ENCODE measurements at places on chromosomes 2 and 18. TPM values are rescaled to one million over a fixed set of nuclear protein-coding genes. Genes with fewer than 3 reads are reported as not detected.
A peak's percentile ranks its signal among the peaks of the same experiment; 100 is the strongest.

The NCKAP5 gene
- 0.79 TPM for total RNA-seq

The DSC1 gene
- 0.09 TPM for total RNA-seq

The BOLL gene
- not detected for total RNA-seq

- no peak for DNase-seq
Measured at GRCh38 chr2:233380132-233380895, 26.0 kb downstream of the DGKD start.

- no peak for DNase-seq
Measured at GRCh38 chr2:205714789-205715720, 32.8 kb downstream of the NRP2 start.

DNA sequence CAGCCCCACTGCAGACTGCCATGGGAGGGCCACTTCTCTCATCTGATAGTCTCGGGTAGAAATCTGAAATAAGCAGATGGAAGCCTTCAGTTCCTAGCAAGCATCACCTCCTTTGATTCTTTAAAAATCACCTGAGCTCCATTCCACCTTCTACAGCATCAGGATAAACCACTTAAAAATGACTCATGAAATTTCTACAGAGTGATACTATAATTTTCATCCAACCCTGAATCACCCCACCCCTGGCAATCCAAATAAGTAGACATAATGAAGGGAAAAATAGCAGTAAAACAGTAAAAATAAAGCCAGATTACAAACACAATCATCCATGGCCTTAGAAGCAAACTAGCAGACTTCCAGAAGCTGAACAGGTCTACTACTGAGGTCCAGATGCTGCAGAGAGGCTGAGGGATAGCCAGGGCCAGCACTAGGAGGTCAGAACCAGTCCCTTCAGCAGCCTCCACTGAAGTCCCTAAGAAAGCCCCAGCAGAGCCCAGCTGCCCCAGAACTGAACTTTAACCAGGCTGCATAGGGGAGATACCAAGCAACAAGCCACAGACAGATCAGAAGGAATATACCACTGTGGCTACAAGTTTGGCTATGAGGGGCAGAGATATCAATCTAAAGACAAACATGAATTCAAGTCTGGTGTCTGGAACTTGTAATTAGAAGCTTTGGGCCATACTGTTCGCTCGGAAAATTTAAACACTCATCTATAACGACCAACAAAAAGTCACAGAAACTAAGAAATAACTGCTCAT lies 54.7 kb upstream of the RNU4ATAC start:
- DNase-seq = no peak

DNA sequence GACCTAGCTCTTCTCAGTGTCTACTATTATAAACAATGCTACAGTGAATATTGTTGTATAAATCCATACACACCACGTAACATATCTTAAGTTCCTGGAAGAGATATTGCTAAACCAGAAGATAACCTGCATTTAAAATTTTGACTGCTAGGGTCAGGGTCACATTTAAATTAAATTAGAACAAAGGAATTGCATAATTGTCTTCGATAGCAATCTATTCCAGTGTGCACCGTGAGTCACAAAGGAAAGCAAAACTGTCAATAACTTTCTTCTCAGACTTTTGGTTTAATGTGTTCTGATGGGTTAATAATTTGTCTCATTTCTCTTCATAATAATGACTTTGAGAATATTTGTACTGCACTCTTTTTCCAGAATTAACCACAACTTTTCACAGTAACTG lies 4.2 kb downstream of the GEN1 start:
- DNase-seq = no peak

DNA sequence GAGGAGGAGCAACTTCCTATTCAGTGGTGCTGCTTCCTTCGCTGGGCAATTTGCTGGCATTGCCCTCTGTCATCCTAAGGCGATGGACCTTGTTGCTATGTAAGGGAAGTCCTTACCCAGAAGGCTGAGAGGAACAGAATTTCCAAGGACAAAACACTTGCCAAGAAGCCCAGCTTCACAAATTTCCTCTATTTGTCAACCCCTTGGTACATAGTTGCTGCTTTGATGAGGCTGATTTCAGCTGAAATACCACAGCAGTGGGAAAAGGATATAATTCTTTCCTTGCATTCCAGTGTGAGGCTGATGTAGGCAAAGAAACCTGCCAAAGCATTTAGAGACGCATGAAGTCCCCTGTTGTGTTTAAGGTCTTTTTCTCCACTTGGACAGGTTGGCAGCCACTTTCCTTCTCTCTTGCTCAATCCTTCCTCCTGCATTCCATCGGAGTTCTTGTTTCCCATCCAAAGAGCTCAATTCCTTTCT lies 16.4 kb upstream of the ST3GAL5 start:
- DNase-seq = peak; percentile 20

DNA sequence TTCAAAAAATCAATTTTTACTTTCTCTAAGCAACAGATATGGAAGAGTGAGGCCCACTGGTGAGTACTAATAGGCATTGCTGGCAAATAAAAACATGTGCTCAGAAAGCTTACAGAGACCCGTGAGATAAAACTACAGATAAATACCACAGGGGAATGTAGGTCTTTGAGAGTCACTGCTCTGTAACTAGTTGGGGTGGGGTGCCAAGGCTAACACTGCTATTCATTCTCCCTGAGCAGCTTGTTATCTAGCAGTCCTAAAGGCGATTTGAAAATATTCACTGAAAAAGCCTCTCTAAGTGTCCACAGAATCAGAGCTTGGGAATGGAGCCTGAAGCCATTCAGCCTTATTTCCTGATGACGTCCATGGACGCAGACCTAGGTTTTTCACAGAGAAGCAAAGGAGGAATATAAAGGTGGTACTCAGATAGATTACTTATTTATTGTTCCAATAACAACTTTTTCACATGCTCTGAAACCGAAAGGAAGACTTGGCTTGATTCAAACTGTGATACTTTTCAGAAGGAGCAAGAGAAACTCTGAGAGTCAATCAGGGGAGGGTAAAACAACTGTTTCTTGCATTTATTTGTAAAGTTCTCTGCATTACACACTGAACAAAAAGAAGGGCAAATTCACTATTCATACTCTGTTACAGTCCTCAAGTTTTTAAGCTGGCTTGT lies 188.4 kb downstream of the PPP1R1C start:
- DNase-seq = no peak

DNA sequence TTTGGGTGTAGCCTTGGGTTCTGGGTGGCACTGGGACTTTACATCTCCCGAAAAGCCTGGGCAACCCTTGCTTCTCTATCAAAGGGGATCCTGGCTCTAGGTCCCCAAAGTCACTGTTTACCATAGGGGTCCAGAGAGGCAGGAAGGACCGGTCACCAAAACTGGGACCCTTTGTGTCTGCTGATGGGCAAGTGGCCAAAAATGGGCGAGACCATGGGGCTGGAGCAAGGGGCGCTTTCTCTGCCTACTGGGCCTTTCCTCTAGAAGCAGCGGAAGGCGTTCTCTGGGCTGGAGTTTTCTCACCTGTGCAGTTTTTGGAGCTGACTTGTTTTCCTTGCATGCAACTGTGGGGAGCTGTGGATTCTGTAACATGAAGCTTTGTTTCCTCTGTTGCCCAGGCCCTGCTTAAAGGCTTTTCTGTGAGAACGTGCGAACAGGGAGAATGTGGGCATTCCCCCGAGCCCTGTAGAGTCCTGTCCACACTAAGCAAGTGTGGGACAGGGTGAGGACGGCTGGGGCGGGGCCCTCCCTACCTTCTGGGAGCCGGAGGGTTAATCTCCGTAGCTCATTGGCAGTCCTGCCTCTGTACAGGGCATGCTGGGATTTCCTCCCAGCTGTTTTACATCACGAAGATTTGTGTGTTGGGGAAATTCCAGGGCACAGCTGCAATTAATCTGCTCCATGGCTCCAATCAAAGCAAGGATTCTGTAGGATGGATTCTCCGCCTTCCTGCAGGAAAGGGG lies 50.2 kb downstream of the TGOLN2 start:
- DNase-seq = no peak
